ENCODE measurements at places on chromosomes 16 and 17.

DNA sequence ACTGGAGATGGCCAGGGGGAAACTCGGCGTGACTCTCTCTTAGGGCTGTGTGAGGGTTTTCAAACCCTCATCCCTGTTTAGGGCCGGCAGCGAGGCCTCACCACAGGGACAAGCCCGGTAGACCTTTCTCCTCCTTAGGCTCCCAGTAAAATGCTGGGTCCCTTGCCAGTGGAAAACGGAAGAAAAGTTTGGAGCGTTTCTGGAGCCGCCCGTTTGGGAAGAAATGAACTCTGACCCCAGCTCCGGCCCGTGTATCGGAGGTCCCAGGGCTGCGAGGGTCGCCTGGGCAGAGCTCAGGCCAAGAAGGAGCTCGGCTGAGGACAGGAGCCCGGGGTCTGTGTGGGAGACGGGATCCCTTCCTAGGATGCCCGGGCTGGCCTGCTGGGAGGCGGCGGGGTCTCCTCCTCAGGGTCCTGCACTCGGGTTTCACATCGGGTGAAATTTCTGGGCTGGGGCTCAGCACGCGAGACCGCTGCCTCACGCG lies 23.2 kb downstream of the ZNF213 start:
- peak; percentile 36 for DNase-seq

DNA sequence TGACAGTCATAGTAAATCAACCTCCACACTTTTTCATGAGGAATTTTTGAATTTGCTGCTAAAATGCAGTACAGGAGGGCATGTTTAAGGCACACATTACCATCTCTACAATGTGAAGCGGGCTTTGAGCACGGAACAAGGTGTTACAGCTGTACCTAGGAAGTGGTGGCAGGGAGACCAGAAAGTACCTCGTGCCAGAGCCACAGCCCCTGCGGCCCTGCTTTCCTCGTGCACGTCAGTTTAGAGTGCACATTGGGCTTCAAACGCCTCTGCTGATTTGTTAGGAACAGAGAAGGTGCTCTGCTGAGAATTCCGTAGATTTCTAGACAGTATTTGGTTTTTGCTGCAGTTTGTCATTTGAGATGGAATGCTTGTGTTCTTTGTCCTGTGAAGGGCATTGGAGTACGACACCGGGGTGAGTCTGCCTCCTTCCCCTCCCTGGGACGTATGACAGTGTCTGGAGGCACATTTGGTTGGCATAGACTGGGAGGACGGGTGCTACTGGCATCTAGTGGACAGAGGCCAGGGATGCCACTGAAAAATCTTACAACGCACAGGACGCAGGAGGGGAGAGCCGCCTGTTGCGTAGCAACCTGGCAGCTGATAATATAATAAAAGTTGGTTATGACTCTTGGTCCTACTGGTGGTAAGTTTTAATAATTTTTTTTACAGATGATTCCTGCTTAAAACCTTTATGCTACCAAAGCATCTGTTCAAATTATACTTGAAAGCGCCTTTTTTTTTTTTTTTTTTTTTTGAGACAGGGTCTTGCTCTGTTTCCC lies 9.1 kb downstream of the FOXK2 start:
- no peak for DNase-seq

DNA sequence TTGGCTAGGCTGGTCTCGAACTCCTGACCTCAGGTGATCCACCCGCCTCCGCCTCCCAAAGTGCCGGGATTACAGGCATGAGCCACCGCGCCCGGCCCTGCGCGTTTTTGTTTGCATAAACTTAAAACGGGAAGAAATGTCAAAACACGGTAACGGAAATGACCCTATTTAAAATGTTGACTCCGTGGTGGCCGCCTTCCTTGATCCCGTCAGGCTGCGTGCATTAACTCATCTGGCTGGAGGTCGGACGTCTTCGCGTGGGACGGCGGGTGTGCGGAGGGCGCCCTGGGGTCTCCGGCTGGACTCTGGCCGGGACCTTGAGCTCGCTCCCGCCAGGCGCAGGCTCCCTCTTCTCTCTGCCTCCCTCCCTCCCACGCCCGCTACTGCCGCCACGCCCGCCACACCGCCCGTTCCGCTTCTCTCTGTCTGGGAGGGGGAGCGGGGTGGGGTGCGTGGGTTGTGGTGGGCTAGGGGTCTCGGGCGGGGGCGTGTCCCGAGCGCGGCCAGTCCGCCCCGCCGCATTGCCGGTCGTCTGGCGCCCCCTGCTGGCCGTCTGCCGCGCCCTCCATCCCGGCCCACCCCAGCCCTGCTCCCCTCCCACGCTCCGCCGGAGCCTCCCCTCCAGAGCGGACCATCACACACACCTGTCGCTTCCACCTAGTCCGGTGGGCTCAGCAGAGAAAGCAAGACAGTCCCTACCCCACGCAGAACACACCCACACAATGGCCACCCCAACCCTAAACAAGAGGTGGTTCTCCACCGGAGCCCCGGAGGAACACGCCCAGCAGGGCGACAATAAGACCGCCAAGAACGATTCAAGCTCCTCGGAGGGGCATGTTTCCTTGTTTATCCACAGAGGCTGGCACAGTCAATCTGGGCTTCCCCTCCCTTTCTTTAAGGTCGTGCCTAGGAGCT lies 1.2 kb upstream of the CCDC42 start:
- peak; percentile 59 for DNase-seq

GRCh38 chr16:27740496-27741201 lies 190.7 kb downstream of the KATNIP start:
- DNase-seq: no peak

DNA sequence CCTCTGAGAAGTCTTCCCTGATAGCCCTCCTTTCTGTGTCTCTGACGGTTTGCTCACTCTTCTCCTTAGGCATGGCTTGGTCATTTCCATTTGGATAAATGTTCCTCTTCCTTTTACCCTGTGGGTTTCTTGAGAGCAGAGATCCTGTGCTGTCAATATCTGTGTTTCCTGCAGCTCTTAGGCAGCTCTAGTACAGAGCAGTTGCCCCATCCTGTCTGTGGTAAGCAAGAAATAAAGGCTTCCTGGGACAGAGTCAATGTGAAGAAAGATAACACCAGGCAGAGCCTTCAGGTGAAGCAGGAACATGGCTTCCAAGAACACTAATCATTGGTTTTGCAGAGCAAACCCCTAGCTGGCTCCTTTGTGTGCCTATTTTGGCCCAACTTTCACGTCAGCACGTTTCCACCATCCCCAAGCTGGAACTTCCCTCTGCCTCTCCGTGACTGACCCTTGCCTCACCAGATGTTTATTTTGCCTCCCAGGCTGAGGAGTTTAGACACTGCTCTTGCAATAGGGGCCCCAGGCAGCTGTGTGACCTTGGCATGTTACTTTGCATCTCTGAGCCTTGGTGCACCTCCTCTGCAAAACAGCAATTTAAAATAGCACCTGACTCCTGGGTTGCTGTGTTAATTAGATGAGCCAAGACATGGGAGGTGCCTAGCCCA lies 49.6 kb upstream of the SIAH1 start:
- DNase-seq: no peak

DNA sequence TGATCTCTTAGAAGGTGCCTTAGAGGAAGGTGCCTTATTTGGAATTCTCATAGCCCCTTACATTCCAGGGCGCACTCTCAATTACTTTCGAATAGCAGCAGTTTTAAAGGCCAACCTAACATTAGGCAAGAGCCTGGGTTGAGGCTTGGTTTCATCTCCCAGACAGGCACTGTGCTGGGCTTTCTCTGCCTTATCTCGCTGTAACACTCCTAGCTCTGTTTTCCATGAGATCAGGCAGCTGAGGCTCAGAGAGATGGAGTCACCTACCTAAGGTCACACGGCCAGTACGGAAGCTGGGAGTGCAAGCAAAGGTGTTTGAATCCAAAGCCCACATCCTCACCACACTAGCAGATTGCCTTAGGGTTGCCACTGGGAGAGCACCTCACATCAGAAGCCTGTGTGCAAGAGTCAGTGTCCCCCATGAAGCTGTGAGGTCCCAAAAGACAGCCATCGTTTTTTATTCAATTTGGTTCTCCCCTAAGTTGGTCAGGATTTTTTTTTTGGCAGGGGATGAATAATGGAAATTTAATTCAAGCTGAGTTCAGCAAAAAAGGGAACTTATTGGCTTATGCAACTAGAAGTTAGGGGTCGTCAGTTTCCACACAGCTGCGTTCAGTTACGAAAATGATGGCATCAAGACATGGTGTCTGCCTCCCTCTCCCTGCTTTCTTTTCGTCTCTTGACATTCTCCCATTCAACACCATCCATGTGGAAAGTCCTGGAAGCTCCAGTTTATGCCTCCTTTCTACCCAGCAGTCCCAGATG lies 206.4 kb downstream of the KATNIP start:
- no peak for DNase-seq

GRCh38 chr17:17767154-17767869 lies 69.5 kb downstream of the SREBF1 start:
- DNase-seq: no peak

- DNase-seq: no peak
These were observed 1.9 kb downstream of the RTN4RL1 start for GRCh38 chr17:2023256-2023655.

DNA sequence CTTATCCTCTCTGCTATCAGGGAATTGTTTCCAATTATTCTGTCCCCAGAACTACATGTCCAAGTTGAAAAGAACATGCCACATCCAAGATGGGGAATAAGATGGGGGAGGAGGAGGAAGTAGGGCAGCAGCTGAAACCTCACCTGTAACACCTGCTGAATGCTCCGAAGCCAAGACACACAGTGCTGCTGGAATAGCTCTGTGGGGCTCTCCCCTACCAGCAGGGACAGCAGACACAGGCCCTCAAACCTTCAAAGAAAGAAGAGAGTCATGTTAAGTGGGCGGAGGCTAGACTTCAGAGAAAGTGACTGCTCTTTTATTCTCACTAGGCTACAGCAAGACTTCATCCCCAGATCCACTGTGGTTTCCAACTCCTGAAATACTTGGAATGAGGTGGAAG lies 13.2 kb downstream of the PELP1 start:
- DNase-seq: no peak

- DNase-seq: no peak
These were observed 7.8 kb downstream of the TSPOAP1 start for GRCh38 chr17:58320570-58321323.

GRCh38 chr17:19812407-19812806 lies 55.3 kb downstream of the ULK2 start:
- peak; percentile 11 for DNase-seq

DNA sequence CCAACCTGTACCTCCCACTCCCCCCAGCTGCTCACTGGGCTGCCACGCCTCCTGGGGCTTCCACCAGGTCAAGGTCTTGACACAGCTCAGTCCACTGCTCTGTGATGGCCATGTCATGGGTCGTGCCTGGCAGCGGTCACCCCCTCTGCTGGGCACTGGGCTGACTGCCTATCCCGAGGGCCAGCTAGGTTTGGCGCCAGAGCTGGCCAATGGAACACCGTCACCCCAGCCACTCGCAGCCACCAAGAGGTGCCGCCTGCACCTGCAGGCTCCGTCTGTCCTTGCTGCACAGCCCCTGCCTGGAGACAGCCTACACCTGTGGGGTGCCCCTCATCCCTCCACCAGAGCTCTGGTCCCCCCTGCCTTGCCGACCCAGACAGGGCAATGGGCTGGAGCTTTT lies 4.5 kb upstream of the RAB40C start:
- peak; percentile 42 for DNase-seq

DNA sequence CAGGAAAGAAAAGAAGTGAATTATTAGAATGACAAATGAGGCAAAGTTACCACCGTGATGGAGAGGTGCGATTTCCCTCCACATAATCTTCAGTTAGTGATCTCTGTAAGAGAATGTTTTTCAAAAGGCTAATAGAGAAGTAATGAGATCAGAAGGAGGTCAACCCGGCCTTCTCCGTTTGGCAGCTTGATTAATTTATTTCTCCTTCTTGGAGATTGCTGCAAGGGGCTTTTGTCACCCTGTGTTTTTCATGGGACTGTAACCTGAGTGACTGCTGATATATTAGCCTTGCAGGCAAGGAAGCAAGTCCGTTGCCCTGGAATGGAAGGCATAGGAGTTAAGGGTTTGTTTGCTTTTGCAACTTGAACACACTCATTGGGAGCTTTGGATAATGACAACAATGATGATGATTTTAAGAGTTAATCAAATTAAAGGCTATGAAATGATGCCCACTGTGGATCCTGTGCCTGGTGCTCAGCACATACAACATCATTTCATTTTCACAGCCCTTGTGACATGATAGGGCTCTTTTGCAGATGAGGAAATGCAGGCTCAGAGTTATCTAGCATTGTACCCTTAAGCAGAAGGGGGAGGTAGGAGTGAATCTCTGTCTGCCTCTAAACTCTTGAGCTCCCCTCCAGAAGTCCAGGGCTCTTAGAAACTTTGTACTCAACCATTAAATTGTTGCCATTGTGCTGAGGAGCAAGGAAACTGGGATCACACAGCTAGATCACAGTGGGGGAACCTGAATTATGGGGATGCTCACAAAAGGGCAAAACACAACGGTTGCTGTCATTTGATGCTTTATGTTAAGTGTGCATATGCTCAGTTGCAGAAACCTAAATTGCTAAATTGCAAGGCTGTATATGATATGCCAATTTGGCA lies 226.3 kb downstream of the WWOX start:
- no peak for DNase-seq

- no peak for DNase-seq
These were observed 171.5 kb downstream of the AXIN2 start for GRCh38 chr17:65389949-65390348.

GRCh38 chr16:84281074-84281473 lies 13.6 kb upstream of the WFDC1 start:
- DNase-seq: peak; percentile 93

- DNase-seq: peak; percentile 67
These were observed 2.5 kb upstream of the HS3ST6 start for GRCh38 chr16:1920727-1921171.

DNA sequence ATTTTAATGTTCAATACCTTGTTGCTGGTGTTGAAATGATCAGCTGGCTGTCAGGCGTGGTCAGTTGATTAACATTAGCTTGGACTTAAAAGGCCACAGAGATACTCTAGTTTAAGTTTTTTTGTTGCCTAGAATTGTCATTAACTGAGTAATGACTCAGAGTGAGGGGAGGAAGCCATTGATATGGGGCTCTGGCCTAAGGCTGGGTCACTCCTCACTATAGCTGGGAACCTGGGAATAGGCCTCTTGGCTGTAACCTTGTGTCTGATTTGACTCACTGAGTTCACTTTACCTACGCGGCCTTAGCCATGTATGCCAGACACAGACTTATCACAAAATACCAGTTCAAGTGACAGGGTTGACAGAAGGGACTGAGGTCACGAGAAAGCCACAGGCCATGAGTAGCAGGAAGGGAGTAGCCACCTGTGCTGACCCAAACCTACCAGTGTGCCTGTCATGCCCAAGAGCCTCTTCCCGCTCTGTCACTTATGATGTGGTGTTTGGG lies 37.9 kb upstream of the ADCY7 start:
- no peak for DNase-seq

DNA sequence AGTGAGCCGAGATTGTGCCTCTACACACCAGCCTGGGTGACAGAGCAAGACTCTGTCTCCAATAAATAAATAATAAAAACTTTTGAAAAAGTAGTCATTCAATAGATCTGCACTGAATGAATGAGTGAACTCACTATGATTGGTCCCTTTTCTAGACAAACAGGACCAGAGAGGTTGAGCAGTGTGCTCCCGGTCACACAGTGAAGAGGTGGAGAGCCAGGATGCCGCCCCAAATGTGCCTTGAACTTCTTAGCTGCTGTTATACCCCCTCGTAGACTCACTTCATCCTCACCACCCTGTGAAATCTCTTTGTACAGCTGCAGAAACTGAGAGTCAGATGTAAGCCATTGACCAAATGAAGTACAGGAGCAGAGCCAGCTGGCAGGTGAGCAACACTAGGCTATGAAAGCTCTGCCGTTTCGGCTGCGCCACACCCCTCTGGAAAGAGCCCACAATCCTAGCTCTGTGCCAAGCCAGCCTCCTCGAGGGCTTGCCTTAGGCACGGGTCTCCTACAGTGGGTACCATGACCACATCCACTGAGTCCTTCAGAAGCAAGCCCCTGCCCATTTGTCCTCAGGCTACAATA lies 7.8 kb upstream of the KIAA0513 start:
- no peak for DNase-seq
